ENCODE measurements at places on chromosomes 6 and 20.

DNA sequence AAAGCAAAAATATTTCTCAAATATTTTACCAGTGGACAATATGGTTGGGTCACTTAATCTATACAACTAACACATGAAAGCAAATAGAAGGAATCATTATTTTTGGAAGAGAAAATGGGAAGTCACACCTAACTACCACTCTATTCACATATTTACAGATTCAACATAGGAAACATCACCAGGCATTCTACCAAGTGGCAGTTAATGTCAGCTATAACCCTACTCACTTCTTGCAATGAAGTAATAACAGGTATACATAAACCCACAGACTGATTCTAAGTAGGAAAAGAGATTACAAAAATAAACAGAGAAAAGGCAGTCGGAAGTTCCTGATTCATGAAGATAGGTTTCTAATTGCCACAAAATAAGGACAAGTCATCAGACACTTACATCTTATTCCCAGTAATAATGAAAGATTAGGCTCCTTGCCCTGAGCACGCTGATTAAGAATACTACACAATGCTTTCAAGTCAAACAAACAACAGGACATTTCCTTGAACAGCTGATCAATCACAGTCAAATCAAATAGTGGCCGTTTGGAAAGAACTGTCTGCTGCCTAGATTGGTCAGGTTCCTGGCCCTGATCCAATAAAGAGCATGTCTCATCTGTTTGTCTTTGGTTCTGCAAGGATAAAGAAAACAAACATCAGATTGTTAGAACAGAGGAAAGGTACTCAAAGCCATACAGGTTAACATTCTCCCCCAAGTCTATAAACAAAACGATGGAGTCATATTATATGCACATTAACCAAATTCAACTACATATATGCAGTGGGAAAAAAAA is 79.2 kb upstream of the PLN start:
- DNase-seq = peak; percentile 86

GRCh38 chr6:105433723-105434122 is 30.8 kb upstream of the PREP start:
- DNase-seq = no peak

DNA sequence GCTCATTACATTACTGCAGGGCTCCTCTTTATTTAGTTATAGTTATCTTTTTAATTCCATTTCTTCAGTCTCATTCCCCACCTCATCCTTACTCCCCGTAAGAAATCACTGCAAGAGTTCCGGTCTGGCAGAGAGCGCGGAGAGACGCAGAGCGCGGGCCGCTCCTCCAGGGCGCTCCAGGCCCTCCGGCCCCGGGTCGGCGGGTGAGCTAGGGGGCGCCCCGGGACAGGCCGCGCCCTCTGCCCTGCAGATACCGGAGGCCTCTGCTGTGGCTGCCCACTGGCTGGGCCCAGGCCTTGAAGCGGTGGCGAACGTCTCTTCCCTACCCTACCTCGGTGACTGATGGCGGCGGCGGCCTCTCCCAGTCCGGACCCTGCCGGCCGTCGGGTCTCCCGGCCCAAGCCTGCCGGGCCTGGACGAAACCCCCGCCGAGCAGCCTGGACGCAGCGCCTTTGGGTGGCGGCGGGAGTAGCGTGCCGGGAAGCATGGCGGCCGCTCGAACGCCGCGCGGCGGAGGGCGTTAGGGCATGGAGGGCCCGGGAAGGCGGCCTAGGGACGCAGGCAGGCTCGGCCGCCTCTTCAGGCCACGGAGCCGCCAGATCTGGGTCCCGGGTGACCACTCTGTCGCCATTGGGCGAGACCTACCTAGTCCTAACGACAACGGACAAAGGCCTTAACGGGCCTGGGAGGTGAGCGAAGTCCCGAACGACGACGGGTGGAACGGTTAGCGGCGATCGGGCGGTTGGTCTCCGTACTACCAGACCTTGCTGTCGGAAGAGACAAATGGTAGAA is 16.4 kb upstream of the HMGN4 start:
- DNase-seq = peak; percentile 74

DNA sequence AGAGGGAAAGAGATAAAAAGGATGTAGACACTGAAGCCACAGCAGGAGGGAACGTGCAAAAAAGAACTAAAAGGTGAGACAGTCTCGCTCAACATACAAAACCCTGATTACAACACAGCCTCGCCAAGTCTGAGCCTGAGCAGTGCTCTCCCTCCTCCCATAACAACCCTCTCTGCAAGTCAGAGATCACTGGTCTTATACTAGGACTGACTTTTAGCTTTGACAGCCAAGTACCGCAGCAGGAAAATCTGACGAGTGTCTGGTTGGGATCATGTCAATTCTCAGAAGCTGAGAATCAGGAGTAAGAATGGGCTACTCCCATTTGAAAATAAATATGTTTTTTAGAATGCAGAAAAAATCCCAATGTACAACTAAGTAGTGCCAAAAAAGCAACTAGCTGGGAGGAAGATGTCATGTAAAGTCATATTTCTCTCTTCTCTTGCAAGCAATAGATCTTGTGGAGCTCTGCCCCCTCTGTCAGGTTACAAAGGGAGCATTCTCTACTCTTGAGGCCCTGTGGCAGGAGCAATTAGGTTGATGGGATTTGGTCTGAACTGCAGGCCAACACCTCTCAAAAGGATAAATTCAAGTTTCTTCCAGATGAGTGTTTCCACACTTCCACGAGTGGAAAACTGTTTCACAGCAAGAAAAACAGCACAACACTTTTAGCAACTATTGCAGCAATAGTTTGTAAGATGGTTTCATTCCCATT is 118.9 kb upstream of the COL21A1 start:
- DNase-seq = no peak

DNA sequence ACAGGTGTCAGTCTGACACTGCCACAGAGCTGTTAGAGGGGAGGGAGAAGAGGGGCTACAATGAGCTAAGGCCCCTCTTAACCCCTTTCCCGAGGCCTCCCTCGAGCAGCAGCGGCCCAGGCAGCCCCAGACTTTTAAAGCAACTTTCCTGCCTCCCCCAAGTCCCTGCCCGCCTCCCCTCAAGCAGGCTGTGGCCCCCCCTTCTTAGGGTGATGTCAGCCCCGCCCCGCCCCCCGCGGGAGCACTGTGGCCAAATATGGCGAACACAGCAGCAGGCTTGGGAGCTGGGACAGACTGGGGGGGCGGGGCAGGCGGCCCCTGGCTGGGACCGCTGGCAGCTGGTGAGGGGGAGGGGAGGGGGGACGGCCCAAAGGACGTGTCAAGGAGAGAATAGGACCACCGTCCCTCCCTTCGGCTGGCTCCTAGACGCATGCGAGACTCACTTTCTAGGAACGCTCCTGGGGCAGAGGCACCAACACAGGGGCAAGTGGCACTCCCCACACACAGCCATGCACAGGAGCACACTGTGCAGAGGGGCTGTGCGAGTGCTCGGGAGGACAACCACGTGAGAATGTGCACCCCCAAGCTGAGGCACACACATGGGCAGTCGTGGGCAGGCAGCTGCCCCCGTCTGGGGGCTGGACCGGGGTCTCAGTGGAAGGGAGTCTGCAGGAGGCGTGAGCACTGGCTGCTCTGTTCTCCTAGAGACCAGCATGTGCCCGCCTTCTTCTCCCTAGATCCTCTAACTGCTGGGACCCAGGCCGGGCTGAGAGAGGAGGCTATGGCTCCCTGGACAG is 6.7 kb downstream of the TEAD3 start:
- DNase-seq = no peak

DNA sequence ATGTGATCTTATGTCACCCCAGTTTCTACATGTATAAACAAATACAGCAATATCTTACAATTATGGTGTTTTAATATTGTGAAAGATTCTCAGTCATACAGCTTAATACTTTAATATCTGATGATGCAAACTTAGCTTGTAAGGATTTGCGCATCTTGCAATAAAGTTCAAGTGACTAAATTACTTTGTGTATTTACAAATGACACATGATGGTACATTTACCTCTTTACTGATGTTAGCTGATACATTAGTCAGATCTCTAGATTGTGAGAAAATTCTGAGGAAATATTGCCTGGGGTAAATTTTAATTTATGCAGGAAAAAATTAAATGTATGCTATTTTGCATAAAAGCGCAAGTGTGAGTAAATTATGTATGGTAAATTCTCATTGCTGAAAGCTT is 418.8 kb upstream of the MMS22L start:
- DNase-seq = no peak

GRCh38 chr6:140790109-140790508 is 1342.6 kb upstream of the GJE1 start:
- DNase-seq = no peak

- DNase-seq = no peak
Measured at GRCh38 chr6:19327661-19328060, 509.5 kb upstream of the ID4 start.

- no peak for DNase-seq
Measured at GRCh38 chr6:166076625-166077024, 91.0 kb downstream of the TBXT start.

- DNase-seq = no peak
Measured at GRCh38 chr6:57198926-57199636, 23.0 kb downstream of the RAB23 start.

GRCh38 chr6:150937132-150937906 is 71.8 kb downstream of the MTHFD1L start:
- DNase-seq = no peak

- DNase-seq = no peak
Measured at GRCh38 chr20:3577366-3577765, 85.8 kb downstream of the GFRA4 start.

GRCh38 chr6:10420546-10421157 is 5.8 kb upstream of the TFAP2A start:
- no peak for DNase-seq

DNA sequence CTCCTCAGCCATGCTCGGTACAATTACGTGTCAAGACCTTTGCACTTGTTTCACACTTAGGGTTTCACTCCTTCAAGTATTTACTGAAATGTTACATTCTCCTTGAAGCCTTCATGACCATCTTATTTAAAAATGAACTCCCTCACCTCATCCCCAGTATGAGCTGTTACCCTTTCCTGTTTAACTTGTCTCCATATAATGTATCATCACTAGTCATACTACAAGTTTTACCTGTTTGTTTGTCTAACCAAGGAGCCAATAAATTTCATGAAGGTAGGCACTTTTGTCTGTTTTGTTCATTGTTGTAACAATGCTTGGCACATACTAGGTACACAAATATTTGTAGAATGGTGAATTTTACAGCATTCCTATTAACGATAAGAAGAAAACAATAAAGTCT is 46.1 kb upstream of the MTRF1L start:
- no peak for DNase-seq

GRCh38 chr20:32751702-32752457 is 8.6 kb upstream of the COMMD7 start:
- no peak for DNase-seq

DNA sequence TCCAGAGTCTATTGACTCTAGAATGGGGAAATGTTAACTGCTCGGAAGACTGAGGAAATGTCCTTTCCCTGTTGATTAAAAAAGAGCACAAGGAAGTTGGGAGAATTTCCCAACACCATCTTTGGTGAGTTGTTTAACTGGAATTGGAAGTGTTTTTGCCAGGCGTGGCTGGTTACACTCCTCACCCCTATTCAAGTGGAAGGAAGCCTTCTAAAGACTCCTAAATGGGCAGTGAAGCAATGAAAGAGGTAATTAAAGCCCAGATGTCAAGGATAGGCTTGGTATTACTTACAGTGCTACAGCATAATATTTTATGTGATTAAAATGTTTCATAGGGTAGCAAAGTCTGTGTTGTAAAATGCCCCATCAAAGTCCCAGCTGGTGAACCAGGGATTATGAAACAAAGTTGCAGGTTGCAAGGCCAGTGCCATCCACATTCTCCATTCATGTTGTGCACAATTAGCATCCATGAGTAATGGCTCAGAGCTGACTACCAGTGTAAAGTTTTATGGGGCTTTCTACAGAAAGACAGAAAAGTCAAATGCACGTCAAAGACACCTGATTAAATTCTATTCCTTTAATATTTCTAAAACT is 52.6 kb downstream of the BTBD3 start:
- no peak for DNase-seq

- no peak for DNase-seq
Measured at GRCh38 chr20:9918348-9918747, 79.5 kb upstream of the PAK5 start.

GRCh38 chr6:126117251-126117650 is 130.9 kb downstream of the TRMT11 start:
- DNase-seq = no peak

- DNase-seq = no peak
Measured at GRCh38 chr6:36593569-36594028, 563 bp upstream of the SRSF3 start.

- no peak for DNase-seq
Measured at GRCh38 chr6:36116943-36117342, 13.4 kb upstream of the MAPK13 start.

DNA sequence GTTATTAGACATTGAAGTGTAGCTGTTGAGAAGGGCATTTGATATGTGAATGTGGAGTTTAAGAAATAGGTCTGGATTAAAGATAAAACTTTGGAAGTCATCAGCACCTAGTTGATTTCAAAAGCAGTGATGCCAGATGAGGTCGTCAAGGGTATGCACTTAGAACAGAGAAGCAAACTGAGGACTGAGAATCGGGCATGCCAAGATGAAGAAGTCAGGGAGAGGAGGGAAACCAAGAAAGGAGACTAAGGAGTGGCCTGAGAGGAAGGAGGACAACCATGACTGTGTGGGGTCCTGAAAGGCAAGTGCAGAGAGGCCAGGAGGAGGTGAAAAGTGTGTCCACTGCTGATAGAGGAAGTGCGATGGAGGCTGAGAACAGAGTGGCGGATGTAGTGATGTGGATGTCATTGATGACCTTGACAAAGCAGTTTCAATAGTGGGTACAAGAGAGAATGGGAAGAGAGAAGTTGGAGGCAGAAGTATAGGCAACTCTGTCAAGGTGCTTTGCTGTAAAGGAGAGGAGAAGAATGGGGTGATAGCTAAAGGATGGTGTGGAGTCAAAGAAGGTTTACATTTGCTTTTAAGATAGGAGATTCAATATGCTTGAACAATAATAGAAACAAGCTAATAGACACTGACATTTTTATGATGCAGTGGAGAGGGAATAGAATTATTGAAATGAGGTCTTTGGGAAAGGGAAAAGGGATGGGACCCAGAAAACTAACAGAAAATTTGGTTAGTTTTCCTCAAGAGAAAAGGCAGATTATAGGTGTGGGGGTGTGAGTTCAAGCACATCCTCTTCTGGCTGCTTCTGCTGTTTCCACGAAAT is 139.7 kb upstream of the TMEM170B start:
- DNase-seq = no peak

DNA sequence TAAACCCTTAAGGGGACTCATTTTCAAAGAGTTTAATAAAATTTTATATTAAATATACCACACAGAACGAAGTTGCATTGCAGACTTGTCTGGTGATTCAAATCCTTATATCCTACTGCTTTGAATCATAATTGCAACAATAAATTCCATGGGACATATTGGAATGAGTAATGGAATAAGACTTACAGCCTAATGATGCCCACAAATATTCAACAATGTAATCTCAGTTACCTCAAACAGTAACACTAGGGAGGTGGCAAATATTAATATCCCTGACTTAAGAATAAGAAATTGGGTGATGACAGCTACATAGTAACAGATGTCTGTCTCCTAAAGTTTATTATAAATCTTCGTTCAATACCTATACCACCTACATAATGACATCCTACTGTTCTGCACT is 52.6 kb downstream of the BMP5 start:
- DNase-seq = no peak

Data from endothelial cell of umbilical vein (primary cell).